ENCODE measurements at places on chromosomes 4 and X. TPM values are rescaled to one million over a fixed set of nuclear protein-coding genes. Genes with fewer than 3 reads are reported as not detected.

The HOPX gene
- 2.6 TPM for total RNA-seq

The AKAP14 gene
- not detected for total RNA-seq

The UGT2B17 gene
- not detected for total RNA-seq

The UGT2A3 gene
- total RNA-seq = 0.05 TPM

The COL4A5 gene
- 48.0 TPM for total RNA-seq

The ATP1B4 gene
- total RNA-seq = not detected

The APLN gene
- 124 TPM for total RNA-seq

The CXCL6 gene
- 0.37 TPM for total RNA-seq

The CHIC2 gene
- 90.2 TPM for total RNA-seq

The TRIM61 gene
- total RNA-seq = not detected

The LPAR4 gene
- total RNA-seq = not detected

The AASDH gene
- 14.1 TPM for total RNA-seq

The EFHC2 gene
- total RNA-seq = 0.05 TPM

The CDX4 gene
- not detected for total RNA-seq

The PITX2 gene
- total RNA-seq = not detected

The RAB33A gene
- 0.42 TPM for total RNA-seq

The PGAM4 gene
- total RNA-seq = 0.28 TPM

The FAT1 gene
- 16.0 TPM for total RNA-seq

The CFAP47 gene
- total RNA-seq = not detected

The LUZP4 gene
- not detected for total RNA-seq

The RENBP gene
- total RNA-seq = 27.4 TPM

The CFI gene
- 94.8 TPM for total RNA-seq

The TMSB15A gene
- not detected for total RNA-seq

The PPP2R2C gene
- total RNA-seq = 0.34 TPM

The BMX gene
- 208 TPM for total RNA-seq

The RBMXL3 gene
- not detected for total RNA-seq

The CENPVL1 gene
- total RNA-seq = not detected

The SPANXN3 gene
- not detected for total RNA-seq

The ZNF185 gene
- total RNA-seq = 5.3 TPM

The ADGRG4 gene
- not detected for total RNA-seq

The LNX1 gene
- total RNA-seq = 3.1 TPM

The CXorf65 gene
- not detected for total RNA-seq

The NUP62CL gene
- total RNA-seq = 0.23 TPM

The MTCP1 gene
- total RNA-seq = 9.9 TPM

Data from dermis blood vessel endothelial cell (primary cell).